ENCODE measurements at places on chromosomes 5 and 9.

GRCh38 chr9:134632329-134632728 is 9.3 kb upstream of the COL5A1 start:
- DNase-seq = no peak

DNA sequence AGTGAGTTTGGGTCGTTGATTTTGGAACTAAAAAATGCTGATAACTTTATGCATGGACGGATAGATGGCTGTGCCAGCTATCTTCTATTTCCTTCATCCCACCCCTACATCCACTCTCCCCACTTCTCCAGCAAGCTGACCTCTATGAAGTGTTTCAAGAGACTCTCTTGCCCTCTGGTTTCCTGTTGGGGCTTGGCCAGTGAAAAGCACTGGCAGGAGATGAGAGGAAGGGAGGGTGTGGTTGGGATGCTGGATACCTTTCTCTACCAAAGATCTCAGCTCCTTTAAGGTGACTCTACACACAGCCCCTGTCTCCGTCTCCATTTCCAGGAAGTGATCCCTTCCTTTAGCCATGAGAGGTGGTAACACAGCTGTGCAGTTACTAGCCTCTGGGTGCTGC is 30.0 kb upstream of the JMY start:
- DNase-seq = no peak

DNA sequence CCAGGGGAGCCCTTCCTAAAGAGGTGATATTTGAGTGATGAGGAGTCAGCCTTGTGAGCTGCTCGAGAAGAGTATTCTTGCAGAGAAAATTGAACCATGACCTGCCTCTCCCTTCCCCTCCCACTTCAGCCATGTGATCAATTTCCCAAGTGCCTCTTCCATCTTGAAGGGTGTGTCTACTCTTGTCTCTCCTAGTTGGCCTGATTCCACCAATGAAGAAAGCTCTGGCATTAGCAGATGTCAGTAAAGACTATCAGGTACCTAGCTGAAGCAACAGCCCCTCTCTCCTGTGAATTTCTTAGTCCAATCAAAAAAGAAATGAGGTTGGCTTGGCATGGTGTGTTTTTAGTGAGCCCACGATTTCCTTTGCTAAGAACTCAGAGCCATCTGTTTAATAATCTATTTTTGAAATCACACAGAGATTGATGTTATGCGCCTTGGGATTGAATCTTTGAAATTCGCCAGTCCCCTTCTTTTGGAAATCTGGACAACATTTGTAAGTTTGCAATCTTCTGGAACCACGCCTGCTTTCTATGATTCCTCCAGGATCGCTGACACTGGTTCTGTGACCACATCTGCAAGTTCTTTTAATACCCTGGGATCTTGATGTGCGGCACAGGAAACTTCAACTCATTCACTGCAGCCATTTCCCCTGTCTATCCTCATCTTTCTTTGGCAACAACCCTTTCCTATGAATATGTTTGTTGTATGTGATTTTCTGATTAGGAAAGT is 404.6 kb downstream of the DMRT2 start:
- no peak for DNase-seq

- DNase-seq = no peak
Observed at GRCh38 chr5:109053995-109054417, 306.3 kb downstream of the FER start.

DNA sequence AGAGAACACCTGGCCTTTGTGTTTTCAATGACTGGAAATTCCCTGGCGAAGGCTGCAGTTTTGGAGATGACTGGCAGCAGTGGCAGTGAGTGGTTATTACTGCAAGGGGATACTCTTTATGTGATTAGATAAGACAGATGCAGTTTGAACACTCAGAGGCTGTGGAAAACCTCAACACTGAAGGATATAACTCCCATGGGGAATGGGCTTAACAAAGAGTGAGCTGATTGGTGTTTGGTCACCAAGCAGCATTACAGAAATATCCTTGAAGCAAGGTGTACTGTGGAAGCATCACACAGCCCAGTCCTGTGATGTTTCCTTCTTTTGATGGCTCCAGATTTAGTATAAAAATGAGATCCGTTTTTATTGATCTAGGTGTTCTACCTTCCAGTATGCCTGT is 490.7 kb upstream of the PTPRD start:
- DNase-seq = no peak

- DNase-seq = no peak
Observed at GRCh38 chr5:138775034-138775433, 21.8 kb downstream of the CTNNA1 start.

DNA sequence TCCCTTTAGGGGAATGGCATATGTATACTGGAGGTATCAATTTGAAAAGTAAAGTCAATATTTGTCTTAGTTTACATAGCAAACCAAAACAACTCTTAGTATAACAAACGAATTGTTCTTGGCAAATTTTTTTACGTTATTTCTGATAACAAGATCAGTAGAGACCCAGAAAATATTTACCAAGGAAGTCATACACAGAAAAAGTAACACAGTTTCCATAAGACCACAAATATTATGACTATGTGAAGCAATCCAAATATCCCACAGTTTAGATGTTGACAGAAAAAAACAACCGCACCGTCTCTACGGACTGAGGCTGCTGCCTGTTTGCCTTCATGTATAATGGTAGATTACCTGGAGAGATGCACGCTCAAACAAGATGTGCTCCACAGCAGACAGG is 46.5 kb upstream of the DAPK1 start:
- DNase-seq = no peak

- DNase-seq = no peak
Observed at GRCh38 chr5:76269259-76269931, 133.7 kb upstream of the IQGAP2 start.

DNA sequence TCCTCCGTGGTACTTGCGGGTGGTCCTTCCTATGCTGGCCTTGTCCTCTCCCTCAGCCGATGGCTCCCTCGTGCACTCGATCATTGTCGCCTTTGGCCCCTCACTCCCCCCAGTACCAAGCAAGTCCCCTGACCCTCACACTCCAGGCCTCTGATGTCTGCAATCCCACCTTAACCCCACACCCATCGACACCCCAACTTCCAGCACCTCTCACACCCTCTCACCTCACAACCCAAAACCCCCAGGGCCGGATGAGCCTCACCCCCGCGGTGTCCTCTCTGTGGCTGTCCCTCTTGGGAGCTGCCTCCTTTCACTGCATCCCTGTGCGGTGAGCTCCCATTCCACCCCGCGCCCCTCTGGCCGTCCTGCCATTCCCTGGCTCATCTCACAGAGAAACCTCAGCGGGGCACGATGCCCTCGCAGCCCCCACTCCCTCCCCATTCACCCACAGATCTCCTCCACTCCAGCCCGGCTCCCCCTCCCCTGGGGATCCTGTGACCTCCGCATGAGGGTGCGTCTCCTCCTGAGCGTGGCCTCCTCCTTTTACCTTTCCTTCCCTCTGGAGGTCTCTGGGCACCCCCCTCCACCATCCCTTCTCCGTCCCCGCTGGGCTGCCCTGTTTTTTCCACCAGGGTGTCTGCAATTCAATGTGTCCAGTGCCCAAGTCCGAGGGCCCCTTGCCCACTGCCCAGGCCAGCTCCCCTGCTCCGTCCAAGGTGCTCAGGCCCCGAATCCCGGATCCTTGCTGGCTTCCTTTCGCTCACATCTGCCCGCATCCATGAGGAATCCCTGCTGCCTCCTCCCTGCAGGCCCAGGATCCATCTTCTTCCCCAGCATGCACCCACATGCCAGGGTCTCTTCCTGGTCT is 15.8 kb upstream of the RNU6ATAC start:
- no peak for DNase-seq

DNA sequence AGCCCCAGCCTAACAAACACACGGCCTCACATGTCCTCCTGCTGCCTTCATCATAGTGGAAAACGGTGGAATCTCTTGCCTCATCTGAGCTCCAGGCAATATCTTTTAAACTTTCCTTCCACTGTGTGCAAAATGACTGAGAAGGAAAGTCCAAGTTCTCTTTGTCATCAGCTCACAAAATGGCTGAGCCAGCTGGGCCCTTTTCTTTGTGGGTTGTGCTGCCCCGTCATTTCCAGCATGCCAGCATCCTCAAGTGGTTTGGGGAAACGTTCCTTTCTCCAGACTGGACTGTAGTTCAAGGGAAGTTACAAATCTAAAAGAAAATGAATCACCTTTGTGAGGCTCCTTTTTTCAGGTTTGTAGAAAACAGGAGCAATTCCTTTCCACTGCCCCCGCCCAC is 171.1 kb upstream of the FSTL4 start:
- no peak for DNase-seq

Measured in stimulated activated CD8-positive, alpha-beta memory T cell treated with anti-CD3 and anti-CD28 coated beads, Interleukin-4, amount 100 ng/mL, for 1 hour (primary cell).